T-cell (primary cell): ENCODE measurements at places on chromosomes 5 and 9. TPM values are rescaled to one million over a fixed set of nuclear protein-coding genes. Genes with fewer than 3 reads are reported as not detected.

- DNase-seq = no peak
Observed at GRCh38 chr9:120652934-120653333, 61.3 kb downstream of the MEGF9 start.

DNA sequence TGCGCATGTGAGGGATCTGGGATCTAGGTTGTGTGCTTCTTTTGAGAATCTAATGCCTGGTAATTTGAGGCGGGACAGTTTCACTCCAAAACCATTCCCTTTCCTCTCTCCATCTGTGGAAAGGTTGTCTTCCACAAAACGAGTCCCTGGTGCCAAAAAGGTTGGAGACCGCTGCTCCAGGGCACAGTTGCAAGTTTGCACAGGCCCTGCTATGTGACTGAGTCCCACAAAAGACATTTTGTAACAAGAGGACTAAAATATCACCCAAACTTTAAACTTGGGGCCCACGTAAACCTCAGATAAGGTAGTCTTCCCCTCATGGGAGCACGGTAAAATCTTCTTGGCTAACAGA, 5.8 kb upstream of the ZNF367 start:
- no peak for DNase-seq

DNA sequence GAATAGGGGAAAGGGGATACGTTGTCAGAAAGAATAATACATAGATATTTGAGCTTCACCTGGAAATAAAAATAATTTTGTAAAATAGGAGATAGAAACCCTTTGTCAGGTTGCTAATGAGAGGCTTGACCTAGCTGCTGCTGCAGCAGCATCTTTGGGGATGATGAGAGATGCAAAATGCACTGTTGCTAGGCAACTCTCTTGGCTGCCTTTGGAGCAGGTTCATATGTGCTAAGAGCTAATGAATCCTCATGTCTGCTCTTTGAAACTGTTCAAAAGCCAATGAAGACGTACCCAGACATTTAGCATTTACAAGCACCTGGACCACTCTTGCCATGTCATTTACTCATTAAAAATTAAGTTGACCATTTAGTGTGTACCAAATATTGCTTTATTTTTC, 121.7 kb downstream of the FOCAD start:
- no peak for DNase-seq

The PSAT1 gene
- 32.1 TPM for total RNA-seq

DNA sequence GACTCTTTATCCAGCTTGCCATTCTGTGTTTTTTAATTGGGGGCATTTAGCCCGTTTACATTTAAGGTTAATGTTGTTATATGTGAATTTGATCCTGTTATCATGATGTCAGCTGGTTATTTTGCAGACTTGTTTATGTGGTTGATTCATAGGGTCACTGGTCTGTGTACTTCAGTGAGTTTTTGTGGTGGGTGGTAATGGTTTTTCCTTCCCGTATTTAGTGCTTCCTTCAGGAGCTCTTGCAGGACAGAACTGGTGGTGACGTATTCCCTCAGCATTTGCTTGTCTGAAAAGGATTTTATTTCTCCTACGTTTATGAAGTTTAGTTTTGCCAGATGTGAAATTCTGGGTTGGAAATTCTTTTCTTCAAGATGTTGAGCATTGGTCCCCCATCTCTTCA, 381.1 kb downstream of the MAN2A1 start:
- no peak for DNase-seq

GRCh38 chr9:107569174-107569573, 79.6 kb upstream of the KLF4 start:
- DNase-seq = no peak

GRCh38 chr5:35374584-35374983, 144.3 kb upstream of the PRLR start:
- DNase-seq = no peak

The RNF208 gene
- 0.56 TPM for total RNA-seq

DNA sequence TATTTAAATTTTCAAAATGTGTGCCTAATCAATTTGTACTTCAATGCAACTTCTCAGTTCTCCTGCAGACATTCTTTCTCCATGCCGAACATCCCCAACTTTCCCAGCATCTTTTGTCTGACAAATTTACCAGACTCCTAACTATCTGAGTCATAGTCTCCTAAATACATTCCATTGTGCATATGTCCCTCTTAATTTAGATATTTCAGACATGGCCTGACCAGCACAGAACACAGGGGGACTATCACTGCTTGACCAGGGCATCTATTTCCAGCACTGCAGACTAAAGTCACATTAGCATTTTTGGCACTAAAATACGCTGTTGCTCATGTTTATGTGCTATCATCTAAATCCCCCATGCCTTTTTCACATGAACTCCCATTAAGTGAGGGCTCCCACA, 71.9 kb downstream of the ITGA1 start:
- no peak for DNase-seq
